NCI-H146 (cell line): ENCODE measurements at places on chromosomes 1 and 21.

DNA sequence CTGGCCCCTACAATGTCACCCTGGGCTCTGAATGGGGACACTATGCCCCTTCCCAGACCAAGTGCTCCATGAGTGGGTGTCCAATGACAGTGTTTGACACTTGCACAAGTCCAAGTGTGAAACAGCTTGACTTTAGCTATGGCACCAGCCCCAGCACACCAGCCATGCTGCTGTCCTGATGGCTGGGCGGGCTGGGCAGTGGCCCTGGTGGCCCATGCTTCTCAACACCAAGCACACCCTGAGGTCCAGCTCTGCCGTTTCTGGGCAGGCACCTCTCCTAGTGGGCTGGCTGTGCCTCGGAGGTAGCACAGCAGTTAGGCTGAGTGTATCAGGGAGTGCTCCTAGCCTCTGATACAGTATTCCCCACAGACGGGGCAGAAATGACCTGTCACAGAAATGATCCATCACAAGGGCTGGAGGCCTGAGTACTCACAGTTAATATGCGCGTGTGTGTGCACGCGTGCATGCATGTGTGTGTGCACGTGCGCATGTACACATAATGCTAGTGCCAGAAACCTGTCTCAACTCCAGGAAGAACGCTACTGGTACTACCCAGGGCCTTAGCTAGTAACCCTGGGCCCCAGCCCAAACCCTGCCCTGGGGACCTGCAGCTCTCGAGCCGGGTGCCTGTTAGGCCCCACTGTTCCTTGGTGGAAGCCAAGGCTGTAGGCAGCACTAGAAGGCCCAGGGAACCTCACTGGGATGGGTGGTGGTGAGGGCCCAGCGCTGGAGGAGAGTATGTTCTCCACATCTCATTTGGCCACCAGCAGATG, 134.0 kb downstream of the DMRTB1 start:
- no peak for DNase-seq

GRCh38 chr1:109767637-109768334, 4.1 kb upstream of the EPS8L3 start:
- DNase-seq = no peak

DNA sequence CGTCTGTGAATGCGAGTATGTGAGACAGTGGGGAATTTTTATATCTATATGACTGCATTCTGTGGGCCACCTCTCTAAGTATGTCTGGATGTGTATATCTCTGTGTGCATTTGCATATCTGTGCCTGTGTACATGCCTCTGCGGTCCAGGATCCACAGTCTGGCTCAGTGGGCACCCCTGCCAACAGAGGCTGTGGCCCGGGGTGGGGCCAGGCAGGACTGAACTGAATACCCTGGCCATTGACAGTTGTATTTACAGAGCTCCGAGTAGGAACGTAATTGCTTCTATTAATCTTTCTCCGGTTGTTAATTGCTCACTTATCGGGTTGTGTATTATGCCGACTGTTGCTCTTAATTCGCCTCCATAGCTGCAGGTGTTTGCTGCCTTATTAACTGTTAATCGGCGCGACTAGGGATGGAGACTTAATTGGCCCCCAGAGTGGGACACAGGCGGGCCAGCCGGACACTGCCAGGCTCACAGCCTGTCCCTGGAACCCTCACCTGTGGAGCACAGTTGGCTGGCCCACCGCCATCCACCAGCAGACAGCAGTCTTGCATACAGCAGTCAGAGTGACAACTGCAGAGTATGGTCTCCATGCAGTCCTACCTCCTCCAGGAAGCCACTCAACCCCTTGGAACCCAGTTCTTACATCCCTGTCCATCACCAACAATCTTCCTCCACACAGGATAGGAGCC, 22.4 kb upstream of the ADGRB2 start:
- DNase-seq = peak; percentile 89

DNA sequence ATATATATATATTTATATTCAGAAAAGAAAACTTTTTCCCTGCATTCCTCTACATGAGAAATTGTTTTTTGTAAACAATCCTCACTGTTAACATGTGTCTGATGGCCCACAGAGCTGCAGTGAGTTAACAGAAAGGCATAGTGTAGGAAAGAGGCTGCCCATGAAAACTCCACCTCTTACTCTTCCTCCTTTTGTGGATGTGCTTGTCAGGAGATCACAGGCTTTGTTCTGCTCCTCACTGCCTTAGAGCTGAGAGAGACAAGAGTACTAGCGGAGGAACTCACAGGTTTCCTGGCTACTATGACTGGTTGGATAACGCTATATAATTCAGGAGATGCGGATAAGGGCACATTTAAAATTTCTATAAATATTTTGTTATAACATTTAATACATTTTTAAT, 200.6 kb downstream of the BRINP3 start:
- no peak for DNase-seq

- no peak for DNase-seq
These were observed 140.3 kb upstream of the ERRFI1 start for GRCh38 chr1:8166406-8166805.

DNA sequence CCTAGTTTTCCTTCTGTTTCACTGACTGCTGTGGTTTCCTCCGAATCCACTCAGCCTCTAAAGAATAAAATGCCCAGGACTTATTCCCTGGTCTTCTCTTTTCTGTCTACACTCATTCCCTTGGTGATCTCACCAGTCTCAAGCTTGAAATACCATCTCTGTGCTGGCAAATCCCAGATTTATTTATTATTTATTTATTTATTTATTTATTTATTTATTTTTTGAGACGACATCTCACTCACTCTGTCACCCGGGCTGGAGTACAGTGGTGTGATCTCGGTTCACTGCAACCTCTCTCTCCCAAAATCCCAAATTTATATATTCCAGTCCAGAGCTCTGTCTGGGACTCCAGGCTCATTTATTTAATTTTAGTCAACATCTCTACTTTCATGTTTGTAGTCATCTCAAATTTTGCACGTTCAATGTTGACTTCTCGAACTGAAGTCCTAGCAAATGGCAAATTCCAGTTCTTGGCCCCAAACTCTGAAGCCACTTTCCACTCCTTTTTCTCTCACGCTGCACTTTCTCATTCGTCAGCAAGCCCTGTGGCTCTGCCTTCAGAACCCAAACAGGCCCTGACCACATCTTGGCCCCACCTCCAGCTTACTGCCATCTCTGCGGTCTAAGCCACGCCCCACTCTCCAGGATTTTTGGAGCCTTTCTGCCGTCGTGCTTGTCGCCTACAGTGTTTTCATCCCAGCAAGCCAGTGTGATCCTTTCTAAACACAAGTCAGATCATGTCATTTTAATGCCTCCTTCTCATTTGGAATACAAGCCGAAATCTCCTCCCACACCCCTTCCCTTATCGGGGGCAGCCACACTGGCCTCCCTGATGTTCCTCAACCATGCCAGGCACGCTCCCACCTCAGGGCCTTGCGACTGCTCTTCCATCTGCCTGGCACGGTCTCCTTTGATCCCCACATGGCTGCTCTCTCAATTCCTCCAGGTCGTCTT, 14.2 kb upstream of the TENT5B start:
- peak; percentile 83 for DNase-seq

- no peak for DNase-seq
These were observed 6.4 kb downstream of the FOXD2 start for GRCh38 chr1:47444297-47444561.

GRCh38 chr21:38291874-38292273, 35.1 kb downstream of the KCNJ15 start:
- no peak for DNase-seq

DNA sequence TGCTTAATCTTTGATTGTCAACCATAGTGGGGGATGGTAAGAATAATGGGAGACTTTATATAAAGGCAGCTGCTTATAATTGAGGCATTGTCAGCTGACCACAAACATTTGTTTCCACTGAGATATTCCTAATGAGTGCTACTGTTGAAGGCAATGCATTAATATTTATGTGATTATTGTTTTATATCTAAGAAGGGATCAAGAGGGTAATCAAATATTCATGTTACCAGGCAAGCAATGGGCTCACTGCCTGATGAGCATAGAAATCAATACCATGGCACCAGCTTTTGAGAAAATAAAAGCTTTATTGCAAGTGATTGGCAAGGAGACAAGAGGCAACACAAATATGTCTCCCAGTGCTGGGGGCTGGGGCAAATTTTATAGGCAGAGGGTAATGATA, 706.7 kb upstream of the ADAMTS5 start:
- no peak for DNase-seq

DNA sequence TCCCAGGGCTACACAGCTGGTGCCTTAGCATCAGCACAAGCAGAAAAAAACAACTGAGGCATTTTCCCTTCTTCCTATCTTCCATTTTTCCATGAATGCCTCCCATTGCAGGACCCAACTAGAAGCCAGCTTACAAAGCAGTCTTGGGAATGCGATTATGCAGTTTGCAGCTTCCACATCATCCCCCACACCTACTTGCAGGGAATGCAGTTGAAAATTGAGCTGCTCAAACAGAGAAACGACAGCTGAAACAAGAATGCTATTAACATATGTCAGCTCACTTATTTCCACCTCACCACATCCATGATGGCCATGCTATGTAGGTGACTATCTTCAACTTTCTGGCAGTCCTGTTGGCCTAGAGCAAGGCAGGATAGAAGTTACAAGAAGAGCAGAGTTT, 150.6 kb upstream of the KCTD3 start:
- DNase-seq = no peak

- DNase-seq = no peak
These were observed 1.0 kb downstream of the RAB7B start for GRCh38 chr1:206002160-206002559.
